IPS-NIHi11 (cell line): ENCODE measurements at places on chromosomes 6 and 20.
A peak's percentile ranks its signal among the peaks of the same experiment; 100 is the strongest.

- DNase-seq = no peak
Measured at GRCh38 chr20:4894409-4894808, 106.9 kb downstream of the SLC23A2 start.

- no peak for DNase-seq
Measured at GRCh38 chr6:14174996-14175395, 57.4 kb downstream of the CD83 start.

GRCh38 chr6:111601886-111602285, 3.8 kb downstream of the TRAF3IP2 start:
- no peak for DNase-seq

DNA sequence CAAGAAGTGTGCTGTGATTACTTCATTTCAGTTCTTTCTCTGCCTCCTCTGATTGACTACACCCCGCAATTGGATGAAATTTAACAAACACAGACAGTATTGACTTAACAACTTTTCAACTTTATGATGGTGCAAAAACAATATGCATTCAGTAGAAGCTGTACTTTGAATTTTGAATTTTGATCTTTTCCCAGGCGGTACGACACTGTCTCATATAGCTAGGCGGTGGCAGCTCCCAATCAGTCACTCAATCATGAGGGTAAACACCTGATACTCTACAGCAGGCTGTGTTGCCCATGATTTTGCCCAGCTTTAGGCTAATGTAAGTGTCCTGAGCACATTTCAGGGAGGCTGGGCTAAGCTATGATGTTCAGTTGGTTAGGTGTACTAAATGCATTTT, 47.6 kb upstream of the MYLIP start:
- DNase-seq = no peak

DNA sequence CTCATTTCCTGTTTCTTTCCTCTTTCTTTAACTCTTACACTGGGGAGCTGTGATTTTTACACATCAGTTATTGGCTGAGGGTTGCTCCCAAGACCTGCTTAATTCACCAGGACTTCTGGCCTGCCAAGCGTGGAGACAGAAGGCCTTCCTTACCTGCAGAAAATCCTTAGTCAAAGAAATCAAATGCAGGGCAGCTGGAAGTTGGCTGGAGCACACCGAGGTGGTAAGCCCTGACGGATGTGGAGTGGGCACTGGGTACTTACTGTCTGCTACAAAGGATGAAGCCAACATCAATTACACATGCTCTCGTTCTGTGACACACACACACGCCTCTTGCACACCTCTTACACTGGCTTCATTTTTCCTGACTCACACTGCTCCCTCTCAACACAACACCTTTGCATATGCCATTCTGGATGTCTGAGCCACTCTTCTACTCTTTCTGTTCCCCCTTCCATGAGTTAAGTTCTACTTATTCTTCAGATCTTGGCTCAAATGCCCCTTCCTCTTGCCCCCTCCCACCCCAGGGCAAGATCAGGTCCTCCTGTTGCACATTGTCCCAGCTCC, 61.6 kb downstream of the TTI1 start:
- no peak for DNase-seq

DNA sequence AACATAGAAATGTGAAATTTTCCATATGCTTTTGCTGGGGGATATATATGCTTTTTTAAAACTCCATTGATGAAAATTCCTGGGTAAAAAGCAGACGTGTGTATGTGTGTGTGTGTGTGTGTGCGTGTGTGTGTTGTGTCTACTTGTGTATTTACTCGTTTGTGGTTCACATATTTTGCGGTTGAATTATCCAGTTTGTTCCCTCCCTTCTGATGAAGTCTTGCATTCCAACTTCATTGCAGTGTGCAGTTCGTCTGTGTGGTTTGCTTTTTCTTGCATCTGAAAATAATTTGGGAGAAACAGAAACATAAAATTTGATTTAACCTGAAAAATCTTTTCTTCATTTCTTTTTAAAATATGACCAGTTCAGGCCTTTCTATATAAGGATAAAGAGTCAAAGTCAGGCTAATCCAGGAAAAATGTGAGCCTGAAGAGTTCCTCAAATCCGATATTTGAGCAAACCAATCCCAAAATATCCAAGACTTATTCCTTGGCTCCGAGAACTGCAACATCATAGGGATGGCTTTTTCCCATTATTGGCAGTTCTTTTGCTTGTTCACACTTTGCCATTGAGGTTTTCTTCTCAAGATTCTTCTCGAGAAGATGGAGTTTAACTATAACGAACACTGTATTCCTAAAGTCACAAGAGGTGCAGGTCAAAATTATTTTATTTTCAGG, 202.2 kb upstream of the CCN2 start:
- DNase-seq = no peak

- DNase-seq = no peak
Measured at GRCh38 chr20:19713822-19714578, 44.1 kb upstream of the RIN2 start.

DNA sequence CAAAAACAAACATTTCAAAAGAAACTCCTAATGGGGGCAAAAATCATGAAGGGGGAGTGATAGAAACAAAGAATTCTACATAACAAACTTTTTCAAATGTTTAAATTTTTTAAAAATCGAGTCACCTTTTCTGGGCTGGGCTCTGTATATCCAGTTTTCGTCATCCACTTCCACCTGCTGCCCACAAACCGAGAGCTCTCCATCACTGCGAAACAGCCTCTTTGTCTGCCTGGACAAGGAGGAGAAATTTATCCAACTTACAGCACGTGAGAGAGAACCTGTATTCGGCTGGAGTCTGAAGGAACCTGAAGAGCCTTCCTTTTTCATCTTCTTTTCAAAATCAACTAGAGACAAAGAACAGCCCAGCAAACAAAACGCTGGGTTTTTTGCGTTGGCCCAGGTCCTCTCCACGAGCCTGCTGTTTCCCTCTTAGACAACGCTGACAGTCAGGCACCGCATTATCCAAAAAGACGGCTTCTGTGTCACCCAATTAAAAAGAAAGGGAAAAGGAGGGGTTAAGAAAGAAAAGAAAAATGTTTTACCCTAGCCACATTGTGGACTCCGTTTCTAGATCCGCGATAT, 72.4 kb upstream of the NHSL1 start:
- DNase-seq = no peak

DNA sequence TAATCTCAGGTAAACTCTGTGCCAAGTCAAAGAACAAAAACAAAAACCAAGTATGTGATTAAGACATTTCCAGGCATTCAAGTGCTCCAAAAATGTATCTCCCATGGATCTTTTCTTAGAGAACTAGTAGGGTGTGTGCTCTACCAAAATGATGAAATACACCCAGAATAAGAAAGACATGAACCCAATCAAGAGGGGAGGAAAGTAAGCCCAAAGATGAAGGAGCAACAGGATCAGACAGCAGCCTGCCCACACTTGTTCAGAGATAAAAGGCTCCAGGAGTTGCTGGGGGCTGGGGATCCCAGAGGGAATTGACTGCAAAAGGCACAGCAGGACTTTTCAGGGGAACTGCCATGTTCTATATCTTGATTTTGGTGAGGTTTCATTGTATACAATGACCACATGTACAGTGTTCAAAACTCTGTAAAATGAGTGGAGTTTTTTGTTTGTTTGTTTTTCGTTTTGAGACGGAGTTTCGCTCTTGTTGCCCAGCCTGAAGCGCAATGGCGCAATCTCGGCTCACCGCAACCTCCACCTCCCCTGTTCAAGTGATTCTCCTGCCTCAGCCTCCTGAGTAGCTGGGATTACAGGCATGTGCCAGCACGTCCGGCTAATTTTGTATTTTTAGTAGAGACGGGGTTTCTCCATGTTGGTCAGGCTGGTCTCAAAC, 24.4 kb downstream of the GCM1 start:
- no peak for DNase-seq

DNA sequence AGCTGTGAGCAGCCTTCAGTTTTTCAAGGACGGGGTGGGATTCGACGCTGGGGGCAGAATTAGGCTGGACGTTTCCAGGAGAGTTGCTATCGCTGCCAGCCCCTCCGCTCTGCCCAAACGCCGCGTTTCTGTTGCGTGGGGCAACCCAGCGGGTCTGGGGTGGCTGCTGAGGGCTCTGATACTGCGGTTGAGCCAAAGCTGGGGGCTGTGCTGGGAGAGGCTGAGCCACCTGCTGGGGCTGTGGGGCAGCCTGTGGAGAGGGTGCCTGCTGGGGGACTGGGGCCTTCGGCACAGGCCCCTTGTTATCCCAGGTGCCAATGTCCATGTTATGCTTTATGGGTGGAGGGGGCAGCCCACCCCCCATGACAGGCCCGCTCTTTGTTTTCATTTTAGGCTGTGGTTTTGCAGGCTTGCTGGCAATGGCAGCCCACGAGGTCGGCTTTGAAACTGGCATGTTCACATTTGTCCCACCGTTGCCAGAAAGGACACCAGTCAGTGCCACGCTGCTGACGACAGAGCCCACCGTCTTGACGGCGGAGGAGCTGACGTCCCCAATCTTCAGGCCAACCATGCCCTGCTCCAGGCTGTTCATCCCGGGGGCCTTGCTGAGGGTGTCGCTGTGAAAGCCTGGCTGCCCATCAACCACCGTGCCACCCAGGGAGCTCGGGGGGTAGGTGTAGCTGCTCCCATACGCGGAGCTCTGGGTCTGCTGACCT, 13.0 kb downstream of the YTHDF1 start:
- no peak for DNase-seq

DNA sequence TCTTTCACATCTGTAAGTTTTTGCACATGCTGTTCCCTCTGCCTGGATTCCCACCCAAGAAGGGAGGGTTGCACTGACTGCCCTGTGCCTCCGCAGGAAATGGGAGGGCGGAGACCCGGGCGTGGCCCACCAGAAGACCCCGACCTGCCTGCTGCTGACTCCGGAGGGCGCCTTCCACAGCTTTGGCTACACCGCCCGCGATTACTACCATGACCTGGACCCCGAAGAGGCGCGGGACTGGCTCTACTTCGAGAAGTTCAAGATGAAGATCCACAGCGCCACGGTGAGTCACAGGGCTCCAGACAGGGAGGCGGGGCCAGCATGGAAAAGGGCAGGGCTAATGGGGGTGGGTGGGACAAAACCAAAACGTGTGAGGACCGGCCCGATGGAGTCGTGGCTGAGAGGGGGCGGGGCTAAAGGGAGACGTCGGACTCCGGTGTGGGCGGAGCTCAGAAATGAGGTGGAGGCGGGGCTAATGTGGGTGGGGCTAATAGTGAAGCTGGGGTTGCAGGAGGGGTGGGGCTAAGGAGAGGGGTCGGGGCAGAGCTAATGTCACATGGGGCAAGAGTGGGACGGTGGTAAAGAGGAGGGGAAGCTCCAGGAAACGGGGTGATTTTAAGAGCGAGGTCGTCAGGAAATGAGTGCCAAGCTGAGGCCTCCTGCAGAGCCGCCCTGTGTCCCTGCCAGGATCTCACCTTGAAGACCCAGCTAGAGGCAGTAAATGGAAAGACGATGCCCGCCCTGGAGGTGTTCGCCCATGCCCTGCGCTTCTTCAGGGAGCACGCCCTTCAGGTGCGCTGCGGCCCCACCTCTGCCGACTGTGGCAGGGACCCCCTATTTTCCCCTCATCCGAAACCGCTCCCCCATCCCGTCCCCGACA, 12.6 kb downstream of the HSPA12B start:
- peak; percentile 96 for DNase-seq

GRCh38 chr20:21982559-21982958, 277.1 kb downstream of the PAX1 start:
- no peak for DNase-seq

DNA sequence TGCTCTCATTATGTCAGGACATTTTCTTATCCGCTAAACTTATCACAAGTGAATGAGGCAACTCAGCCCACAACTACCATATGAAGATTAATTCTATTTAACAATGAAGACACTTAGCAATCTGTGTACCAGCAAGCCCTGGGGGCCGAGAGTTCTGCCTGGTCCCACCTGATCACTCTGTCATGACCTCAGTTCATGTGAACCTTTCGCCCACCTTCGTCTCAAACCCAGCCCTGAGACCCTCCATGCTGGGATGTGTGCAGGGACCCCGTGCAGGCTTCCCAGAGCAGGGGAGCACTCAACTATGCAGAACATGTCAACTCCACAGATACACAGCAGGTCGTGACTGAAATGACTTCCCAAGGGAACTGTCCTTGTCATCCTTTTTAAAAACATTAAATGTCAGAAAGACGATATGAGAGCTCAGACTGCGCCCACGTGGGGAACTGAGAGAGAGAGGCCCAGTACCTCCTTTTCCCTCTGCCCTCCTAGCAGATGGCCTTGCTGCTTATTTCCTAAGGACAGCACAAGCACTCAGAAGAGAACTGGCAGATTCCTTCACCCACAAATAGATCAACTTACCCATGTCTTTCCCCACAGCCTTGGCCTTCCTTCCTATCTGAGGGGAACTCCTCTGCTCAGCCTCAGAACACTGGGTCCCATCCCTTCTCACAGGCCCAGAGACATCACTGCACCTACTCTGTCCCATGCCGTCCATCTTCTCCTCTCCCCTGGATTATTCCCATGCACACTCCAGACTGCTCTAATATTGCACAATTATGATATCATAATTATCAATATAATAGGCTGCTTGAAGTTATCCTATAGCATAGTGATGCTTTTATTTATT, 11.5 kb downstream of the ABHD12 start:
- no peak for DNase-seq

GRCh38 chr20:61803915-61804751, 261.5 kb downstream of the TAF4 start:
- DNase-seq = no peak

DNA sequence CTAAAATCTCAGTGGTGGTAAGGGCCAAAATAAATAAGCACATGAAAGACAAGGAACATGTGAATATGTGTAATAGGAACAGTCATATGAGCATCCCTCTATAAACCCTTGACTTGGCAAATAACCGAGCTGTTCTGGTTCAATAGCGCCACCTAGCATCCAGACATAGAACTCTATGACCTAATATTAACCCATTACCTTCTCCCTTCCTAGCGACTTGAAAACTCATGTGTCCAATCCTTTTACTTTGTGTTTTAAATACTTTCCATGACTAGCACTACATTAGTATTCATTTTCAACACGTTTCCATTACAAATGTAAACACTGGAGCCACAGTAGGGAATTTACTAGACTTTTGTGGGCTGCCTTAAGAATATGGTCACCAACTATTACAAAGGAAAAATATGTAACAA, 279.7 kb downstream of the UST start:
- peak; percentile 53 for DNase-seq

DNA sequence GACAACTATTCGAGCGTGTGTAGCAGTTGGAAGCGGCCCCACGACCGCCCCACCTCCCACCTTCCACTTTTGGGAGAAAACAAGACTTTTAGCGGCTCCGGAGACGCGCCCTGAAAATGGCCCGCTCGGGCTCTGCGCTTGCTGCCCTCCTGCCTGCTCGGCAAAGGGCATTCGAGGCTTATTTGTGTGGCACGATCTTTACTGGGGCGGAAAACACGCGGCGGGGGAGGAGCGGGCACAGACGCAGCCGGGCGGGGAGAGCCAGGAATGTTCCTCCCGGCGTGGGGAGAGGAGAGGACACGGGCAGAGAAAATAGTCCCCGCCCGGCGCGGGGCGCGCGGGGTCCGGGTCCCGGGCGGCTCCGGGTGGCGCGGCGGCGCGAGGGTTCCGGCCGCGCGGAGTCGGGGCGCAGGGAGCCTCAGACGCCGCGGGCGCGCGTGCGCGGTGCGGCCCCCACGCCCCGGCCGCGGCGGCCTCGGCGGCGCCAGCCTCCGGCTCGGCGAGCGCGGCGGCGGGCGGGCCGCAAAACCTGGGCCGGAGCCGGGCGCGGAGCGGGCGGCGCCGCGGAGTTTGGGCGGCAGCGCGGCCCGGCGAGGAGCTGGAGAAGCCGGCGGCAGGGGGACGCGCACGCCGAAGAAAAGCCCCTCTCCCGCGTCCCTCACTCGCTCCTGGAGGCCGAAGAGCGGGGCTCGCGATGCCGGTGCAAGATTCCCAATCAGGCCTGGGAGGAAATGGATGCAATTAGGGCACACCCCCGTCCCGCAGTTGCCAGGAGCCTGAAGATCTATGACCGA, 90.0 kb upstream of the ARID1B start:
- peak; percentile 94 for DNase-seq
